ENCODE measurements at places on chromosomes 2 and 18.
A peak's percentile ranks its signal among the peaks of the same experiment; 100 is the strongest.

GRCh38 chr2:201707142-201707541, 8.7 kb upstream of the MPP4 start:
- DNase-seq = no peak

DNA sequence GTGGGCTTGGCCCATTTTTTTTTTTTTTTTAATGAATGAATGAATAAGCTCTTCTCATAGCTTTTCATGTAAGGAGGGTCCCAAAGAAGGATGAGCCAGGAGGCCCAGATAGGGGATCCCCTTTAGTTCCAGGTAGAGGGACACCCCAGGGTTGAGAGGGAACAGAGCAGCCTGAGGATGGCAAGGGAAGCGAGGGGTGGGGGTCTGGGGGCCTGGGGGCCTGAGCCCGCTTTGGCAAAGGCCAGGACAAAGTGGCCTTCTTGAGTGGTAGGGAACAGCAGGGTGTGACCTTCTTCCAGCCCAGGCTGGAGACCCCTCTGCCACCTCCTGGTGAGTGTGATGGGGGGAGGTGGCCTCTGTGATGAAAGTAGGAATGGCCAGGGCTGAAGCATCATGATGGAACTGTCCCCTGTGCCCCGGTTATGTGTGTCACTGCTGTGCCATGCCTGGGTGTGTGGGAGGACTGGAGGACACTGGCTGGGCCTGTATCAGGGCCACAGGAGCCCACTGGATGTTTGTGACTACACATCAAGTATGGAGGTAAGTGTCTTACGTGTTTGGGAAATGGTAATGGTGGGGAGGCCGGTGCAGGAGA, 263.5 kb upstream of the HDAC4 start:
- no peak for DNase-seq

- no peak for DNase-seq
Observed at GRCh38 chr2:32947484-32948143, 861 bp downstream of the LTBP1 start.

GRCh38 chr18:58288921-58289797, 245.1 kb downstream of the NEDD4L start:
- peak; percentile 57 for DNase-seq

DNA sequence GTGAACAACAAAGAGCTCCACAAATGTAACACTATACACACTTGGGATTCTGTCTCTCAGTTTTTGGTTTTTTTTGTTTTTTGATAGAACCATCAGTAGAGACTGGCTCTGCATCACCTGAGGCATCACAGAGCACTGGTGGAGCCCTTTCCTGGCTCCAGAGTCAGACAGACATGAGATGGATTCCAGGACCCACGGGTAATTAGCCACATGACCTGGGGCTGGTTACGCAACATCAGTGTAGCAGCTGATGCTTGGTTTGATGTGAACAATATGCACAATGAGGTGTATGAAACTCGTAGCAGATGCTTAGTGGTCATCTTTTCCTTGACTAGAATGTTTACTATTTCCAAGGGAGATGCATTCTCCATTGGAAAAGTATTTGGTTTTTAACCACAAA, 40.7 kb downstream of the CMPK2 start:
- no peak for DNase-seq

DNA sequence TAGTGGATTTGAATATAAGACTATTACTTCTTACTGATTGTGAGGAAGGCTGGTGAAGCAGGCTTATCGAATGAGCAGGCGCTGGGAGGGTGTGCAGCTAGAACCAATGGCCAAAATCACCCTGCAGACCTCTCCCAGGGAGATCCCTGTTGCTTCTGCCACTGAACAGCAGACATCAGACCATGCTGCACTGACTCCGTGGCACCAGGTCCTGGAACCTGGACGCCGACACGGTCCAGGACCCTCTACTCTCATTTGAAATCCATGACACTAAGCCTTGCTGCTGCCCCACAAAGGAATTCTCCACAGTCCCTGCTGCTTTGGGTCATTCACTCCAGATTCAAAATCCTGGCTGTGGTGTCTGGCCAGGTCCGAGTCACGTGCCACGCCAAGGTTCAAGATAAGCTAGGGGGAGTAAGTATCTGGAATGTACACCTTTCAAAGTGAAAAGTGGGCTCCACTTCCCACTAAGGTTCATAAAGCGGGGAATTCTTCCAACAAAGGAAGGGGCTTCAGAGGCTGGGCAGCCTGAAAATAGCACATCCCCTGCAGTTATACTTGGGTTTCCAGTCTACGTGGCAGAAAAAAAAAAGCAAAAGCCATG, 9.0 kb upstream of the YWHAQ start:
- no peak for DNase-seq

DNA sequence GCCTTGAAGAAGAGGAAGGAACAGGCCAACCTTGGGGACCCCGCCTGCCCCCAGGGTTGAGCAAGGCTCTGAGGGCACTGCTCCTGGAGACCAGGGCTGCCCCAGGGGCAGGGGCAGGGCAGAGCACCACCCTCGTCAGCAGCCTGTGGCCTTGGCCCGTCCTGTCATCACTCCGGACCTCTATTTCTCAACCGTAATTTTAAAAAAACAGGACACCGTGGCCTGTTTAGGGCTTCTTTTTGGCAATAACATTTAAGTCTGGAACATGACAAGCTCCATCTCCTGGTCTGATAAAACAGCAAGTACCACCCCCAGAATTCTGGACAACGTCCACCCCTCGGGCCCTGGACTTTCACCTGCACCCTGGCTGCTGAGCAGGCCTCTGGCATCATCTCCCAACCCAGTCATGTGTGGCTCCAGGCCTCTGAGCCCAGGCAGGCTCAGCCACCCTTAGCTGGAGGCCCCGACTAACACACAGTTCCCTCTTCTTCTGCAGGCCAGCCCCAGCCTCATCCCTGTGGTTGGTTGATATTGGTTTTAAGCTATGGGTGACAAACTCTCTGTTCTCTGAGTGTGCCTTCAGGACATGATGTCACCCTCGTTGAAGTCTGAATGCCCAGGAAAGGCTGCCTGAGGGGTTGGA, 22.6 kb upstream of the ID2 start:
- no peak for DNase-seq

DNA sequence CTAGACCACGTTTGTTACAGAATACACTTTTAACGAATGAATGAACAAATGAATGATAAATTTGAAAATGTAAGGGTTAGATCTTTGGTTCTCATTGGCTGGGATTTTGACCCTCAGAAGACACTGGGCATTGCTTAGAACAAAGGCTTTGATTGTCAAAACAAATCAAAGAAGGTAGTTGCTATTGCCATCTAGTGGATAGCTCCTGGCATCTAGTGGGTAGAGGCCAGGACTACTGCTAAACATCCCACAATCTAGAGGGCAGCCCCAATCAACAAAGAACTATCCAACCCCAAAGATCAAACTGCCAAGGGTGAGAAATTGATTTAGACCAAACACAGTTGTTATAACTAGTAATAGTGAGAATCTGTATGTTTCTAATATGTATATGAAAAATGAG, 552.3 kb downstream of the KCNJ3 start:
- no peak for DNase-seq

- DNase-seq = no peak
Observed at GRCh38 chr2:144686518-144687215, 166.7 kb upstream of the ZEB2 start.

DNA sequence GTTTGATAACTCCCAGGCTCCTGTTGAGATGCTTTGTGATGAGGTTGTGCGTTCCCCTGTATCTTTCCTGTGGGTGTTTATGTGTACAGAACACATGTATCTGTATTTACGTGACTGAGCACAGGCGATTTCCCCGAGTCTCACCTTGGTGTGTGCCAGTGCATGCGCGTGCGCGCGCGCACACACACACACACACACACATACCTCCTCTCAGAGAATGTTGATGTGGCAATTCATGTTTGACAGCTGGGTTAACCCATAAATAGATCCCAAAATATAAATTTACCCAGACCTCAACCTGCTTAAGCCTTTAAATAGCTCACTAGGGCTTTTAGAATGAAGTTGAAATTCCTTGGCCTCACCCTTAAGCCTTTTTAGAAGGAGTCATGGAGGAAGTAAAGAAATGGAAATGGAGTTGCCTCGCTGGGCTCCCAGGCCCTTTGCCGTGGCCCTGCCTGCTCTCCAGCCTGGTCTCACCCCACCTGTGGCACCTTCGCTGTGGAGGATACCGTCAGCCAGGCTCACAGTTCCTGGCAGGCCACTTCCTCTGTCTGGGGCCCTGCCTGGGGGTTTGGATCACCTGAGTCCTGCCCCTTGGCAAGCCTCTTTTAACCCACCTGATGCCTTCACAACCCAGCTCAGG, 20.3 kb downstream of the AGAP1 start:
- no peak for DNase-seq

- no peak for DNase-seq
Observed at GRCh38 chr2:223797037-223797436, 40.3 kb downstream of the AP1S3 start.

- DNase-seq = no peak
Observed at GRCh38 chr18:66046032-66046602, 295.3 kb downstream of the CDH7 start.

- no peak for DNase-seq
Observed at GRCh38 chr2:201255408-201256033, 4.8 kb upstream of the CASP8 start.

GRCh38 chr18:1037776-1038175, 133.1 kb downstream of the ADCYAP1 start:
- no peak for DNase-seq

GRCh38 chr2:34305587-34305986, 706.5 kb upstream of the FAM98A start:
- DNase-seq = no peak

- DNase-seq = no peak
Observed at GRCh38 chr2:102273619-102274211, 37.6 kb upstream of the IL1RL1 start.

GRCh38 chr2:68646303-68646702, 2.9 kb downstream of the PROKR1 start:
- DNase-seq = no peak

- no peak for DNase-seq
Observed at GRCh38 chr2:228629251-228629650, 447.8 kb upstream of the SPHKAP start.

DNA sequence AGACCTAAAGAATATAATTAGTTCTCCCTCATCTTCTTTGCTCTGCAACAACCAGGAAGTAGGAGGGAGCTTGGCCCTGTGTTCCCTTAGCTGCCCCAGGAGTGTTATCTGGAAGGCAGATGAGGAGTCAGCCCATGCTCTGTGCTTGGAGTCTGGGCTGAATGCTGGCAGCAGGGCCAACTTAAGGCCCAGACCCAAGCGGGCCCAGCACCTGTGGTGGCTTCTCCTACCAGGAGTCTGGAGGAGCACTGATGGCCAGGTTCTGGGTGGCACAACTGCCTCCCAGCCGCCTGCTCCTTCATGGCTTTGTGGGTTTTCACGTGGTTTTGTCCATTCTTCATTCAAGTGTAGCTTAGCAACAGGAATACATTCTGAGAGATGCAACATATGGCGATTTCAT, 1910.7 kb upstream of the LRRTM1 start:
- no peak for DNase-seq

- DNase-seq = no peak
Observed at GRCh38 chr2:45567288-45567963, 43.6 kb downstream of the SRBD1 start.

GRCh38 chr2:239736358-239737143, 288.6 kb downstream of the NDUFA10 start:
- DNase-seq = no peak

- no peak for DNase-seq
Observed at GRCh38 chr2:15532996-15533395, 28.1 kb downstream of the NBAS start.

DNA sequence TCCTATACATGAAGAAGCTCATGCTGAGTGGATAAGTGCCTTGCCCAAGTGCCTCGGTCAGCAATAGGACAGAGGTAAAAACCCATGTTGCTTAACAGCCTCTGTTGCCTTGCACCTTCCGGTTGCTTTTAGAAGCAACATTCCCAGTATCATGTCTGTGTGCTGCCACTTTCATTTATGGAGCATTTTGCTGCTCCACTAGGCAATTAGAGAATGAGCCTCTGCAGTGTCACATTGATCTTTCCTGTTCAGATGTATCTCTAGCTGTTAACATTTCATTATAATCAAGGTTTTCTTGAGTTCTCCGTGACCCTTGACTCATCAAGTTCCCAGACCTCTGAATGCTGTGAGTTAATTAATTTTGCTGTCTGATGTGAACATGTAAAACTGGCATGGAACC, 134.5 kb upstream of the EPB41L3 start:
- no peak for DNase-seq

DNA sequence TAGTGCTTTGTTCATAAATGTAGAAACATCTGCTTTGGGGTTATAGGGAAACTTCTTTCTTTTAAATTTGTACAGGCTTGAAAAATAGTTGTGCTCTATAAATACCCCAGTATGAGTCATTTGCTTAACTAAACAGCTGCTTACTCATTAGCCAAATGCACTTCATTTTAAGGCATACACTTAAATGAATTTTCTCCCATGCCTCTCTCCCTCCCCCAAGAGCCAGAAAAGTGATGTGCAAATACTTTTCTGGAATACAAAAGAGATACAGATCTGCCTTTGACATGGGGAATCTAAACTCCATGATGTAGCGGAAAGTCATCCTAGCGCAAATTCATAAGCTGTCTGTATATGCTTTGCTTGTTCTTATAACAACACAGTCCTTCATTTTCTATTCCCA, 469.4 kb downstream of the DLGAP1 start:
- DNase-seq = no peak

- no peak for DNase-seq
Observed at GRCh38 chr18:33804258-33804657, 226.2 kb downstream of the ASXL3 start.

DNA sequence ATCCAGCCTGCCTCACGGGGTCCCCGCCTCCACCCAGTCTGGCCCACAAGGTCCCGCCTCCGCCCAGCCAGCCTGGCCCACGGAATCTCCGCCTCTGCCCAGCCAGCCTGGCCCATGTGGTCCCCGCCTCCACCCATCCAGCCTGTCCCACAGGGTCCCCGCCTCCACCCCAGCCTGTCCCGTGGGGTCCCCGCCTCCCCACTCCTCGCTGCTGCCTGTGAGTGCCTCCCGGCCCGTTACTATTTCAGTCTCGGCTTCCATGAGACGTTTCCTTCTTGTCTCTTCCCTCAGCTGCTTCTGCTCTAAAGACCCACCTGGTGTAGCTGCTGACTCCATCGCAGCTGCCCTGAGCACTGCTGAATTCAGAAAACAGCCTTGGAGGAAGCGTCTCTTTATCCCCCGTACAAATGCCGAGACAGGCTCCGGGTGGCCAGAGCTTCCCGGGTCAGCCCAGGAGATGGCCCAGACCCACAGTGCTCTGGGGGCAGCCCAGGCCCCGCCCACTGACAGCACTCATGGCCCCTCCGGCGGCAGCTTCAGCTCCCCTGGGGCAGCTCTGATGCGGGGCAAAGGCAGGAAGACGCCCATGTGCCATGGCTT, 69.8 kb downstream of the NFATC1 start:
- no peak for DNase-seq

DNA sequence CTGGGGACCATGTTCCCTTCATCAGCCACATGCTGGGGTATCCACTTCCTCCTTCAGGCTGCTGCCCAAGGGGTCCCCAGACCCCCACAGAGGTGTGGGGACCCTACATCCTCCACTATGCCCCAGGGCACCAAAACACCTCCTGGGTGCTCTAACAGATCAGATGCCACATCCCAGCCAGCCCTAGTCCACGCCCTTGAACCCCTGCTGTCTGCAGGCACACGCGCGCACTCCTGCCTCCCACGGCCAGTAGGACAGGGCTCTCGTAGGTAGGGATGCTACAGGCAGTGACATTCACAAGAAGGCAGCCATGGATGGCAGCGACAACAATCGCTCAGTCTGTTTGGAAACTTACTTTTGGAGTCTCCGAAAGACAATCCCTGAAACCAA, 3.0 kb upstream of the GPC1 start:
- no peak for DNase-seq

- no peak for DNase-seq
Observed at GRCh38 chr2:218179782-218180181, 13.0 kb upstream of the CXCR1 start.

Measured in dorsolateral prefrontal cortex (tissue), 122 donors.